ENCODE measurements at places on chromosomes 3 and 15.

DNA sequence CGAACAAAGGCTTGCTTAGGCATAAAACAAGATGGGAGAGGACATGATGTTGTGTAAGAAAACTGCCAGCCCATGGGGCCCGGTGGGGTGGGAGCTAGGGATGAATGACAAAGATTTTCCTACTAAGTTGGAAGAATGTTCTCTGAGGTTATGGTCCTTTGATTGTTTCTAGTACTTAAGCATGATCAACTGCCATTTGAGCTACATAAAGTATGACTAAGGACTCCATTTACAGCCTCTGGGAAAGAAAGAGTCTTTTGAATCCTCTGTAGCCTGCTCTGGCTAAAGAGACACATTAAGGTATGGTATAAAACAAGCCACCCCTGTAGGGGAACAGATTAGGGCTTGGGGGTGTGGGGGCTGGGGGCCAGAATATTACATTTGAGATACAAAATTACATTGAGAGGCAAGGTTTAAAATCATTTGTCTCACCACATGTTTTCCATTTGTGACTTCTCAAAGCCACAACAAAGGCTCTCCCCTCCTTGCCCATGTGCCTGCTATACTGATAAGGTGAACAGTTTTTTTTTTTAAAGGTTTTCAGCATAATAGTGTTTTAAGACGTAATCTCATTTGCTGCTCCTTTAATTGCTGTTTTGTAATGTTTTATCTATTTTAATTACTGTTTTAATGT lies 323.4 kb downstream of the CHST2 start:
- no peak for DNase-seq

DNA sequence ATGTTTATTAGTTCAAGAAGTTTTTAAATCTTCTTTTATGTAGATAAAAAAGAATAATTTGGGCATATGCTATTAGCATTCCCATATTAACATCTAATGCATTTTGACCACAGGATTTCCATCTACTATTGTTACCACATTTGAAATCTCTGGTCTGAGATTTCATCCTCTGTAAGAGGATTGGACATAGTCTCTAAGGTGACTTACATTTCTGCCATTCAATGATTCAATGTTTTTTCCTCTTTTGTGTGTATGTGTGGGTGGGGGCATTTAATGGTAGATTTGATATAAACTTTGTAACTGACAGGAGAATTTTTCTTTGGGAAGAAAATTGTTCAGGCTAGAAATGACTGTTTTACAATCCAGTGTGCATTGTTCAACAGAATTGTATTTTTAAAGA lies 307.3 kb upstream of the RBMS3 start:
- no peak for DNase-seq

- DNase-seq: no peak
Measured at GRCh38 chr3:57911593-57911992, 96.6 kb upstream of the FLNB start.

GRCh38 chr15:51874751-51875644 lies 45.5 kb downstream of the TMOD3 start:
- no peak for DNase-seq

DNA sequence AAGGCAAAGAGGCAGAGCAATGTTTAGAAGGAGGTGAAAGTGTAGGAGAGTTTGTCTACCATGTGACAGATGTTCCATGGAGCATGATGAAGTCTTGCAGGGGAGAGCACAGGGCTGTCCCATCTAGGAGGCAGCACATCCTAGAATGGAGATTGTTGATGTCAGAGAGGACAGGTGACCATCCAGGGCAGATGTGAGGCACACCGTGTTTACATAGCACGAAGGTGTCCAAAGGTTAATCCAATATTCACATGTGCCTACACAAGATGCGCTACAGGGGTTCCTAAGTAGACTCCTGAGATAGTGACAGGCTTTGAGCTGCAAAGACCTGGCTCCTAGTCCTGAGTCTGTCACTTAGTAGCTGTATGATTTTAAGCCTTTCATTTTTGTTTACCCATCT lies 219.3 kb upstream of the SLCO3A1 start:
- no peak for DNase-seq

GRCh38 chr15:57607570-57608000 lies 15.9 kb downstream of the MYZAP start:
- no peak for DNase-seq

DNA sequence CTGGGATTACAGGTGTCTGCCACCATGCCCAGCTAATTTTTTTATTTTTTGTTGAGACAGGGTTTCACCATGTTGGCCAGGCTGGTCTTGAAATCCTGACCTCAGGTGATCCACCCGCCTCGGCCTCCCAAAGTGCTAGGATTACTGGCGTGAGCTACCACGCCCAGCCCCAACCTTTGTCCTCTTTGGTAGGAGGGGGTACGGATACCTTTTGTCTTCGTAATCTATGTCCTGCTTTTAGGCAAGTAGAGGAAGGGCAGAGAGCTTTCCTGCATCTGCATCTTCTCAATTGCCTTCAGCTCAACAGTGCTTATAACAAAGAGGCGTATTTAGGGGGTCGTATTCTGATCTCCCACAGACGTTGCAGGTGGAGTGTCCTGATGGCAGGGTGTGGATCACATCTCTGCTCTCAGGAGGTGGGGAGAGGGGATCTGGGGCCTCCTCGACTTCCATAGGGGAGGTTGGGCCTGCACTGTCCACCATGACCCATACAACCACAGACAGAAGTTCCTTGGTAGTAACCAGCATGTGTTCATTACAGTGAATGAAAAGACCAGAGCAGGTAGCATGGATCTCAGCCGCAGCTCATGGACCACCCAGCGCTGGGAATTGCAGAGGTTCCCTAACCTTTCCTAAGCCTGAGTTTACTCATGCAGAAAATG lies 21.4 kb upstream of the KCTD6 start:
- DNase-seq: no peak

GRCh38 chr3:28947061-28947460 lies 333.8 kb upstream of the RBMS3 start:
- DNase-seq: peak; percentile 0

DNA sequence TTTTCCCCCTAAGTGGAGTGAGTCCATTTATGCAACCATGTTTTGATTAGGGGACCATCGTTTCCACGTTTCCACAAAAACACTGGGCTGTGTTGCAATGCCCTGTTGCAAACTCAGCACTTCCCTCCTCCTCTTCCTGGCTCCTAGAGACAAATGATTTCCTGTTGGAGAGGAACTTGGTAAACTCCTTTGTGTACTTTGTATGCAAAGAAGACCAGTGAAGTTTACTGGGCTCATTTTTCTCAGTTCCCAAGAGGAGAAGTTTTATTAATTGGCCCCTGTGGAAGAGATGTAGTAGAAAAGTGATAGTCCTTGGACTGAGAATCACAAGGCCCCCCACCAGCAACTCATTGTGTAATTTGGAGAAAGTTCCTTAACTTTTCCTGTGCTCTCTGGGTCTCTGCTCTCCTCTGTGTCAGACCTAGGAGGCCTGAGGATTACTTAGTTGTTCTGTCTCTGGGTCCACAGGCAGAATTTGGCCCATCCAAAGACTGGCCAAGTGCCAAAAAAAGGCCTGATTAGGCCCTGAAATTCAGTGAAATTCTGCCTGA lies 95.0 kb downstream of the ATG7 start:
- DNase-seq: no peak

GRCh38 chr3:79415356-79415755 lies 352.4 kb downstream of the ROBO1 start:
- DNase-seq: no peak

- DNase-seq: no peak
Measured at GRCh38 chr3:169659096-169659819, 4.3 kb downstream of the MECOM start.

GRCh38 chr3:195466251-195466650 lies 23.4 kb upstream of the ACAP2 start:
- DNase-seq: no peak

- DNase-seq: no peak
Measured at GRCh38 chr15:94272251-94272898, 41.0 kb downstream of the MCTP2 start.

DNA sequence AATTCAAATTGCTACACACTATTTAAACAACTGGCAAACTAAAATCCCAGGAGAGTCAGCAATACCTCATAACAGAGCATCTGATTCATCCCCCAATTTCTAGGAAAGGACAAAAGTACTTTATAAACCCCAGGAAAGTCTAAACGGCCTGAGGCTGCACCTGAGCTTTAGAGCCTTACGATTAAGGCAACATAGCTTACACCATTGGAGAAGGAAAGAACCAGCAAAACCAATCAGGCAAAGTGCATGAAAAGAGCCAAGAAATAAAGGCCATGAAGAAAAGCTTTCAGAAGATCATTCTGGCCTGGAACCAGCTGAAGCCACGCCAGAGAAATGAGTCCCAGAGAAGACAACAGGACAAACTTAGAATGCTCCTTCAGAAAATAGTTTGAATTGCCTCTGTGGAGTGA lies 48.1 kb downstream of the PTPN9 start:
- DNase-seq: no peak

GRCh38 chr3:101784855-101785613 lies 6.0 kb downstream of the NXPE3 start:
- no peak for DNase-seq

DNA sequence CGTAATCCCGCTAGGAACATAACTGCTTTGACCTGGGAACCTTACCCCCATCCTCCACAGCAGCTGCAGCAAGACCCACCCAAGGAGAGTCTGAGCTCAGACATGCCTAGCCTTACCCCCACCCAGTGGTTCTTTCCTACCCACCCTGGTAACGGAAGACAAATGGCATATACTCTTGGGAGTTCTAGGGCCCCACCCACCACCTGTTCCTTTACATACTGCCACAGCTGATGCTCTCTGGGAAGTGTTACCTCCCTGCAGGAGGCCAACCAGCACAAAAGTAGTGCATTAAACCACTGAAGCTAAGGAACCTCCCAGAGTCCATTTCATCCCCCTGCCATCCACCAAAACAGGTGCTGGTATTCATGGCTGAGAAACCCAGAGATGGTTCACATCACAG lies 50.6 kb upstream of the AZI2 start:
- no peak for DNase-seq

DNA sequence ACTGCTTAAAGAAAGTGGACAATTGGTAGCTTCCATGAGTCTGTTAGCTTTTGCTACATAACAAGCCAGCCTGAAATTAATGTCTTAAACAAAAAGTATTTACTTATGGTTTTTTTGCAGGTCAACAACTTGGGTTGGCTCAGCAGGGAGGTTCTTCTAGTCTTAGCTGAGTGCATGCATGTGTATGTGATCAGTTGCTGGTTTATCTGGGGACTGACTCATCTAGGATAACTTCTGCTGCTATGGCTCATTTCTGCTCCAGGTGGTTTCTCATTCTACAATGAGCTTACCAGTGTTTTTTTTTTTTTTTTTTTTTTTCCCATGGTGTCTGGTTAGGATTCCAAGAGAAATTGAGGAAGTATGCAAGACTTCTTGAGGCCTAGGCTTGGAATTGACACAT lies 244.7 kb downstream of the NSUN3 start:
- no peak for DNase-seq

- no peak for DNase-seq
Measured at GRCh38 chr3:180402471-180403073, 199.4 kb upstream of the TTC14 start.

DNA sequence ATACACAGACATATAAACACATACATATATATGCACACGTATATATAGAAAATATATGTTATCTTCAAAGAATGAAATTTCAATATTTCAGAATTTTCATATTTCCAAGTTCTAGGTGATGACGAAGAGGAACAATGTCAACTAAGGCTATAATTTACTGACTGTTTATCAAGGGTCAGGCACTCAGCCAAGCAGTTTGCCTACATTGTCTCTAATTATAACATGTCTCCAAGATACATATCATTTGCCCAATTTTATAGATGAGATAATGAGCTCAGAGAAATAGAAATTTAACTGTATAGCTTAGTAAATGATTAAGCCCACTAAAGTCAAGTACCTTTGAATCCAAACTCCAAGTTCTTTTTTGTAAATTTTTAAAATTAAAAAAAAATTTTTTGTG lies 99.9 kb upstream of the PLSCR4 start:
- peak; percentile 88 for DNase-seq

GRCh38 chr15:75019916-75020315 lies 3.5 kb upstream of the PPCDC start:
- DNase-seq: no peak

DNA sequence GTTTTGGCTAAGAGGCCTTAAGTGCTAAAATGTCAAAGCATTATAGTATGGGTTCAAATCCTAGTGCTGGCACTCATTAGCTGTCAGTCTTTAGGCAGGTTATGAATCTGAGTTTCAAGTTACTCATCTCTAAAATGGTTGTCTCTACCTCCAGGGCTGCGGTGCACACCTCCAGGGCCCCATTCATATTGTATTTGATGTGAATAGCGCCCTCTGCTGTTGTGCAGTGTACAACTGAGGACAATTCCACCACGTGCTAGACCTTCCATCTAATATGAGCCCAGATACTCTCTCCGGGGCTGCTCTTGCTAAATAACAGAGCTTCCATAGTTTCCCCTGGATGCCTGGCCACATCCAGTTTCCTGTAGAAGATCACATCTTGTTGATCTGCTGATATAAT lies 54.3 kb downstream of the OXNAD1 start:
- no peak for DNase-seq

DNA sequence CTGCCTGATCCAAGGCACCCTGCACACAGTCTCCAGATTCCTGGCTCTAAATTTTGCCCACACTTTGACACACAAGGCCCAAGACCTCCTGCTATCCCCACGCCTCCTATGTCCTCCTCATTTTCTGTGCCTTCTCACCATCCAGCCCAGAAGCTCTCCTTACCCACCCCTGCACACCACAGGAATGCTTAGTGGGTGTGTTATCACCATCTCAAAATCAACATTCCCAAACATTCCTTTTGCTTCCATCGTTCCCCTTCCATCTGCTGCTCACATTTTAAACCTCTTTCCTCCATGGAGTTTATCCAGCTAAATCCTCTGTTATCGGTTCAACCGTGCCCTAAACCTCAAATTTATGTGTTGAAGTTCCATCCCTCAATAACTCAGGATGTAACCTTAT lies 43.9 kb downstream of the DGKG start:
- no peak for DNase-seq

DNA sequence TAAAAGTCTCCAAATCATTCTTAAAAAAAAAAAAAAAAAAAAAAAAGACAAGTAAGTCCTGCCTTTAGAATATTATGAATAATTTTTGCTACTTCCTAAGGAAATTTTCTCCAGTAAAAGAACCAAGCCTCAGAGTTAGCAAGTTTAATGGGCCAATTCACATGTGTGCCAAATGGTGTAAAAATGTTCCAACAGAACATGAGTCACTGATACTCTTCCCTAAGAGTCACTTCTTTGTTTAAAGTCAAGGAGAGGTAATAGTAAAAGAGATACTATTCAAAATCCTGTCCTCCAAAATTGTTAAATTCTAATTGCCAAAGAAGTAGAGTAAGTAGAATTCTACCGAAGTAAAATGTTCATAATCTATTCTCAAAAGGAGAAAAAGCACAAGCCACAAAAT lies 17.7 kb upstream of the CPA3 start:
- no peak for DNase-seq

DNA sequence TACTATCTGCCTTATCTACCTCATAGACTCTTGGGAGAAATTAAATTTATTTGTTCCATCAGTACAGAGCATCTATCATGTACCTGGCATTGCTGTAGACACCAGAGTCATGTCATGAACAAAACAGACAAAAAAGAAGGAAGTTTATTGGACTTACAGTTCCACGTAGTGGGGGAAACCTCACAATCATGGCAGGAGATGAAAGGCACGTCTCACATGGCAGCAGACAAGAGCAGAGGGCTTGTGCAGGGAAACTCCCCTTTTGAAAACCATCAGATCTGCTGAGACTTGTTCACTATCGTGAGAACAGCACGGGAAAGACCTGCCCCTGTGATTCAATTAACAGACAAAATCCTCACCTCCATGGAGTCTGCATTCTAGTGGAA lies 25.6 kb upstream of the ACAP2 start:
- no peak for DNase-seq

GRCh38 chr3:184561913-184562877 lies 610 bp downstream of the EPHB3 start:
- DNase-seq: peak; percentile 24

- DNase-seq: no peak
Measured at GRCh38 chr15:27672537-27672936, 426.6 kb downstream of the OCA2 start.

Measured in NCI-H1105 treated with DMSO at 0.1 percent for 48 hours (cell line).